ENCODE measurements at places on chromosomes 5 and 9. TPM values are rescaled to one million over a fixed set of nuclear protein-coding genes. Genes with fewer than 3 reads are reported as not detected.

- no peak for DNase-seq
- H3K27ac ChIP-seq: peak overlapping the region; percentile 85
- no peaks in the 10 kb centered on the region for H3K36me3 ChIP-seq
- peak overlapping the region; percentile 93 for H3K4me3 ChIP-seq
- peaks cover 19% of the 10 kb centered on the region for H3K4me1 ChIP-seq
Observed at GRCh38 chr5:36877667-36878391, 1.3 kb downstream of the NIPBL start.

- no peaks in the 10 kb centered on the region for H3K36me3 ChIP-seq
- no peaks in the 10 kb centered on the region for H3K27me3 ChIP-seq
- H3K4me3 ChIP-seq: no peak overlapping the region
Observed at GRCh38 chr5:126358525-126358924, 64.7 kb upstream of the GRAMD2B start.

PLPP7 gene
- 0.56 TPM for total RNA-seq

ARPC5L gene
- 58.1 TPM for total RNA-seq
